ENCODE measurements at places on chromosomes 13 and 19. TPM values are rescaled to one million over a fixed set of nuclear protein-coding genes. Genes with fewer than 3 reads are reported as not detected.

DNA sequence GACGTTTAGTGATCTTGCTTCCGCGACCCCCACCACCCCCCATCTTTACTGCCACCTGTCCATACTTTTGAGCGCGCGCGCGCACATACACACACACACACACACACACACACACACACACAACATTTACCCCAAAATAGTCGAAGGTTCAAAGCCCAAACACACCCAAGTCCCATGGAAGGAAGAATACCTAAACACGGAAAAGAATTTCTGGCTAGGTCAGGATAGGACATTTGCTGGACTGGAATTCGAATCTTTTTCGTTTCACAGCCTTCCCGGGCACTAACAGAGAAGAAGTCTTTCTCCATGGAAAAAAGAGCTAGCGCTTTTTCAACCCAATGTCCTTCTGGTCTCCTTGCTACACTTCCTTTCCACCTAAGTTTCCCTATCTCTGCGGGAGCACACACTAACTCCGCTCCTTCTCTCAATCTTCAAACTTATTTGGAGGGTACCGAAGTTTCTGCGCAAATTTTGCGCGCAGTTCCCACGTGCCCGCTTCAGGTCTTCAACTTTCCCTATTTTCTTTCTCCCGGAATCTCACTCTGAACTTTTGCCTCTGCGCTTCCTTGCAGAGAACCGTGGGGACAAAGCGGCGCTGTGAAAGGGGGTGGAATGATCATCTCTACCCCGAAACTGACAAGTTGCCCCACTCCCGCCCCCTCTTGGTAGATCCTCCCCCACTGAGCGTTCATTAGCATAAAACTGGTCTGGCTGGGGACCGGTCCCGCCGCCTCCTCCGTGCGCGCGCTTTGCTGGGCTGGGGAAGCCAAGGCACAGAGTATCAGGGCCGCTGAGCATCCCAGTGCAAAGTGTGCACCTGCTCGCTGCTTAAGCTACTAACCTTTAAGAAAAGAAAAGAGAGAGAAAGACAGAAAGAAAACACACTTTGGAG lies 2.7 kb downstream of the DACH1 start:
- no peak for DNase-seq

- DNase-seq: no peak
These were observed at the start of gene ZNF99 for GRCh38 chr19:22783651-22784410. Gene ZNF99, minus strand, starts transcription at chr19:22784151. Its CDS starts 135 bp downstream, at chr19:22784016.

GRCh38 chr13:30790592-30790991 lies 55.2 kb downstream of the ALOX5AP start:
- no peak for DNase-seq

DNA sequence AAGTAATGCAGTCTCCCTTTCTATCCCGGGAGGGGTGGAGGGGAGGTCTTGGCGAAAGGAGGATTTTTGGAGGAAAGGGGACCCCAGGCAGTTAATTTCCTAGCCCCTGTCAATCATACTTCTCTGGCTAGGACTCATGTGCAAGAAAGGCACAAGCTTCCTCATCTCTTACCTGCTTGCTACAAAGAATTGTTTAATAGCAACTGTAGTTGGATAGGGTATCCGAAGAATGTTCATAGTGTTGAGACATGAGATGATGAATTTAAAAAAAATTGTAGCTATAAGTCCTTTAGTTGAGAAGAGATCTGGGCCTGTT lies 525 bp downstream of the BORA start:
- DNase-seq: no peak

GRCh38 chr13:45206340-45206739 lies 5.5 kb upstream of the KCTD4 start:
- DNase-seq: no peak

DNA sequence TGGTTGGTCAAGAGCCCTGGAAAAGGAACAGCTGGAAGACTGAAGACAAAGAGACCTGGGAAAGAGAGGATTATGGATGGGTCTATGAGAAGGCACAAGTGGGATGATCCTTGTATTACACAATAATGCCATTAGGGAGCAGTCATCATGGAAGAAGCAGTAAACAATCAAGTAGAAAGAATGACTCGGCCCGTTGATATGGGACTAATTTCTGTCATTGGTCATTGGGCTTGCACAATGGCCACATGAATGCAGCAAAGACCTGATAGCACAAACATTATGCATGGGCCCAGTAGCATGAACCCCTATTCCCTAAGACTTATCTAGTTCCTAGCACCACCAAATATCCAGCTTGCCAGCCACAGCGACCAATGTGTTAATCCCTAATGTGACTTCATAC lies 390.3 kb upstream of the ZNF507 start:
- DNase-seq: no peak

DNA sequence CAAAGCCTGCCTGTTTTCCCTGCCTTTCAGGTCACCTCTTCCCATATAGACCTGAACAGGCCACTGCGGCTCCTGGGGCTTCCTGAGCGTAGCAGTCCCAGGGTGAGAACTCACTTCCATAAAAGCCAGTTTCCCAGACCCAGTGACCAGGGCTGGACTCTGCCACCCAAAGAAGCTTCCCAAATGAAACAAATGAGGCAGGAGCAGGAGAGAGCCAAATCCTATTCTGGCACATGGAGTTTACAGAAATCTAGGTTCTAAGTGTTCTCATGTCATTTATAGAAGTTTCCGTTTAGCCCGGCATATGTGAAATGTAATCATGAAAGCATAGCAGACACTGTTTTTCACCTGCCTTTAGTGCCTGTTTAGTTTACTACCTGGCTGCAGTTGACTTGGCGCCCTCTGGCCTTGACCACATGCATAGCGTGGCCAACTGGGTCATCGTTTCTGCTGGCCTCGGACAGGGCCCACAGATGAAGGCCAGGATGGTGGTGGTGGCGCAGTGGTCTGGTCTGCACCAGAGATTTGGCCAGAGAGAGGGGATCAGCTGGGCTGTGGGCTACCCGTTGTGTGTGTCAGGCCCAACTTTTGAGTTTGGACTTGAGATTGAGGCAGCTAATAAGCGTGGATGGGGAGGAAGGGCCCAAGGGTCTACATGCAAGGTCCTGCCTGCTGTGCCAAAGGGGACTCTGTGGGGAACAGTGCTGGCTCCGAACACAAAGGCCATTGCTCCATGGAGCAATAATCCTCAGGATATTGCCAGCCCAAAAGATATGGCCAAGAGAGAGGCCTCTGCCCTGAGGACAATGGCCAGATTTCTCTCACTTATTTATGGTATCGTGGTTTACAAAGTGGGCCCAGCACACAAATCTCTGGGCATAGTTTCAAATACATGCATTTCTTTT lies 43.3 kb downstream of the NFIX start:
- DNase-seq: no peak

- DNase-seq: no peak
These were observed 13.8 kb downstream of the CILP2 start for GRCh38 chr19:19551853-19552192.

- no peak for DNase-seq
These were observed 20.4 kb downstream of the ZSWIM9 start for GRCh38 chr19:48190885-48191284.

DNA sequence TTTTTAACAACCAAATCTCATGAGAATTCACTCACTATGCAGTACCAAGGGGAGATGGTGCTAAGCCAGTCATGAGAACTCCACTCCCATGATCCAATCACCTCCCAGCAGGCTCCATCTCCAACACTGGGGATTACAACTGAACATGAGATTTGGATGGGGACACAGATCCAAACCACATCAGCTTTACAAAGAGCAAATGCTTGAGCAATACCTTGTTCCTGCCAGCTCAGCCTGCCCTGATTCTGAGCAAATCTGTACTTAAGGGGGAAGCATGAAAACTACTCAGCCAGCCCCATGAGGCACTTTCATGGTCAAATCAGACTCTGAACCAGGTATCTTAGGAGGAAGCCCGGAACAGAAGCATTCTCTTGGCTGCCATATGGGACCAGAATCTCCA lies 259.9 kb downstream of the TBC1D4 start:
- DNase-seq: no peak

GRCh38 chr19:47376589-47377144 lies 27.6 kb downstream of the DHX34 start:
- no peak for DNase-seq

DNA sequence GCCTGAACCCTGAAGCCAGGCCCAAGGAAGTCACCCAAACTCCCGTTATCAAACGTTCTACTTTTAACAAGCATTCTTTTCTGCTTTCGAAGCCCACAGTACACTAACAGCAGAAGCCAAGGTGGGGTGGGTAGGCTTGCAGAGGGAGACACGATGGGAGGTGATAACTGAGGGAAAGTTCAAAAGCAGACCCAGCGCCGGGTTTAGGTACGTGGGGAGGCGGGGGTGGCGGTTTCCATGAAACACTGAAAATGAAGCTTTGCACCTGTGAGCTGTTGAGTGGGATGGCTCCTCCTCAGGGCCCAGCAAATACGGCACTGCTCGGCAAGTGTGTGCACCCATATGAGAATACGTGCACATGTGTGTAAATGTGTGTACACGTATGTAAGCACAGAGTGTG lies 49.8 kb downstream of the KLF2 start:
- DNase-seq: no peak

GRCh38 chr19:23887642-23888041 lies 27.0 kb upstream of the ZNF726 start:
- DNase-seq: no peak

DNA sequence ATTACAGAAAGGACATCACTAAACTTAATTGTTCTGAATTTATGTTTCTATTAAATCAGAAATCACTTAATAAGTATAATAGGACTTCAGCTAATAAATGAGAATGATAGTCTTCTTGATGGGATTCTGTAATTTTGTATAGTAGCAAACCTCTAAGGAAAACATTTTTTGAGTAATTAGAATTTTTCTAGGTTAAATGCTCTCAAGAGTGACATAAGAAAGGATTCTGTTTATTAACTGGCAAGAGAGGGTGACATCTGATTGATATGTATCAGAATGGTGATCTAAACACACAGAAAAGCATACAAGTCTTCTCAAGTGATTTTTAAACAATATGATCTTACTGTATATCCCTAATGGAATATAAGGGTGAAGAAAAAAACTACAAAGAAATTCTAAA lies 1597.7 kb upstream of the PRR20A start:
- DNase-seq: no peak

DNA sequence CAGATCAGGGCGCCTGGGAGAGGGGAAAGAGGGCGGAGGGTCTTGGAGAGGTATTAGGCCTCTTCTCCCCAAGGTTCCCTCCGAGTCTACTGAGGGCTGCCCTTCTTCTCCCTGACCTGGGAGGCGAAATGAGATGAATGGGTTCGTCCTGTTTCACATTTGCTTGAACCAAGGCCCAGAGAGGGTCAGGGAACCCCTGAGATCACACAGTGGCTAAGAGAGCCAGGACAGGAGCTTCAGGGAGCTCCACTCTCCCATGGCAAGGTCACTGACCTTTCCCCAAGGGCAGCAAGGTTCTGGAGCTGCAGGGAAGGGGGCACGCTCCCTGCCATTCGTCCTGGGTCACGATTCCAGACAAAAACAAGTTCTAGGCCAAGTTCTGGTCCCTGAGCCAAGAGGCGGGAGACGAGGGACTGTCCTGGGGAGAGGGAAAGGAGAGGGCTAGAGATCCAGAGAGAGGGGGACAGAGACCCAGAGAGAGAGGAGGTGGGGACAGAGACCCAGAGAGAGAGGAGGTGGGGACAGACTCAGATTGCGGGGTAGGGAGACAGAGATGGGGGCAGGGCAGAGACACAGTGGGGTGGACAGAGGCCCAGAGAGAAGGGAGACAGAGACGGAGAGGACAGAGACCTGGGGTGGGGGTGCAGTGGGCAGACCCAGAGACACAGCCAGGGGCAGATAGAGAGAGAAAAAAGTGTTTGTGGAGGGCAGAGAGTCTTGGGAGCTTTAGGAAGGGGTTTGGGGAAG lies 541 bp downstream of the ASPDH start:
- no peak for DNase-seq

DNA sequence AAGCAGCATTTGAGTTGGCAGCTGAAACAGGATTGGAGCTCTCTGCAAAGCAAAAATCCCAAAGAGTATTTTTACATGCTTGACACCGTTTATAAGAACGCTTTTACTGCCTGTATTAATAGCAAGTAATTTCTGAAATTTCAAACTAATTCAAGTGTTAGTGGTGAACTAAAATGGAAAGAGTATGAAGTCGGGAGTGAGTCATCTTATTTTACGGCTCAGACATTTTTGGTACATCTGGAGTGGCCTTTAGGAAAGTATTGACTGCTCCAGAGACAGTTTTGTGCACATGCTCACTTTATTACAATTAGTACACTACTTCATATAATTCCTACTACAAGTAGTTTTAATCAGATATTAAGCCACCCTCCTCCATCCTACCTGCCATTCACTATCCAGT lies 167.4 kb downstream of the SLITRK6 start:
- no peak for DNase-seq

- no peak for DNase-seq
These were observed 300.7 kb downstream of the ZNF536 start for GRCh38 chr19:30672926-30673325.

DNA sequence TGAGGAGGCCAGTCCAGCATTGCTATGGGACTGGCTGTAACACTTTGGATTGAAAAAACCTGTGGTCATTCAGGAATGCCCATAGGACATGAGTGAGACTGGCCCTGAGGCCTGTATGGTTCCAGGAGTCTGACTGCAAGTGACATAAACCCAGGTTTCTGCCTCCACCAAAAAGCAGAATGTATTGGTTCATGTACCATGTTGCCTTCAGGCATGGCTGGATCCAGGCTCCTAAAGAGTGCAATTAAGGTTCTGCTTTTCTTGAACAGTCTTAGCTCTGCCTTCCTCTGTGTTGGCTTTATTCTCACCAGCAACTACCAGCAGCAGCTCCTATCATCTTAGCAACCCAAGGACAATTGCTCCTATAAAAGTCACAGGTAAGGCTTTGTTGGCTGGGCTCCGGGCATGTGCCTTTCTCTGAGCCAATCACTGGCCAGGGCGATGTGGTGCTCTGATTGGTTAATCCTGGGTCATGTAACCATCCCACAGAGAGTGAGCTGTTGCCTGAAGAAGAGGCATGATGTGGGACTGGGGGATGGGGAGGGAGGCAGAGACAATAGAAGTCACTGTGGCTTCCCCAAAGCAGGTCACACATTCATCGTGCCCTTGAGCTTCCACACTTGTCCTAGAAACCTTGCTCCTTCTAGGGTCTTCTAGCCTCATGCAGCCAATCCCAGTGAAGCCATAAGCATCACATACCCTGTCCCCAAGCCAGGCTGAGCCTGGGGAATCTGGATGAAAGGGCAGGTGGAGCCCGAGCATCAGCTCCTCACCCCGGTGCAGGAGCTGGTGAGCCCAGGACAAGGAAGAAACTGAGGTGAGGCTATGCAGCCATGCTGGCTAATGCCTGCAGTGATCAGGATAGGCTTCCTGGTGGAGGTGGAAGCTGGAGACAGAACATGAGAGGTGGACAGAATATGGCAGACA lies 123.9 kb downstream of the URI1 start:
- no peak for DNase-seq

GRCh38 chr19:44856421-44857083 lies 10.5 kb downstream of the NECTIN2 start:
- no peak for DNase-seq

Gene USPL1
- polyA plus RNA-seq: 24.7 TPM

Gene PGLYRP1
- polyA plus RNA-seq: not detected

Gene KLK5
- polyA plus RNA-seq: 1.6 TPM

Gene ZNF285
- 13.0 TPM for polyA plus RNA-seq

Gene FUT1
- 3.4 TPM for polyA plus RNA-seq

Gene CNFN
- 0.96 TPM for polyA plus RNA-seq
